ENCODE measurements at places on chromosomes 2 and 18.

DNA sequence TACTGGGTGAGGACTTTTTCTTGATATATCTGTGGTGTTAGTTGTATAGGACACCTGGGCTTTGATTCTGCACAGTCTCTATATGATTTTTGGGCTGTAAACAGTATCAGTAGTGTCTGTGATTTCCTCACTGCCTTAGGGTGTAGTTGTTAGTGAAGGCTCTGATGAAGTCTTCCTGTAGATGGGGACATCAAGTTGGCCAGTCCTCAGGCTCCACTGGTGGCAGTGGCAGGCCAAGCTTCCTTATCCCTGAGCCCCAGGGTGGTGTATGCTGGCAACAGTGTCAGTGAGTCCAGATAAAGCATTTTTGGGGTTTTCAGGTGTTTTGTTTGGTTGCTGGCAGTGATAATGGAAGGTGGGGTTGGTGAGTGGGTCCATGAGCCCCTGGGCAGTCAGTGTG, 961.4 kb downstream of the DSC3 start:
- DNase-seq = no peak

DNA sequence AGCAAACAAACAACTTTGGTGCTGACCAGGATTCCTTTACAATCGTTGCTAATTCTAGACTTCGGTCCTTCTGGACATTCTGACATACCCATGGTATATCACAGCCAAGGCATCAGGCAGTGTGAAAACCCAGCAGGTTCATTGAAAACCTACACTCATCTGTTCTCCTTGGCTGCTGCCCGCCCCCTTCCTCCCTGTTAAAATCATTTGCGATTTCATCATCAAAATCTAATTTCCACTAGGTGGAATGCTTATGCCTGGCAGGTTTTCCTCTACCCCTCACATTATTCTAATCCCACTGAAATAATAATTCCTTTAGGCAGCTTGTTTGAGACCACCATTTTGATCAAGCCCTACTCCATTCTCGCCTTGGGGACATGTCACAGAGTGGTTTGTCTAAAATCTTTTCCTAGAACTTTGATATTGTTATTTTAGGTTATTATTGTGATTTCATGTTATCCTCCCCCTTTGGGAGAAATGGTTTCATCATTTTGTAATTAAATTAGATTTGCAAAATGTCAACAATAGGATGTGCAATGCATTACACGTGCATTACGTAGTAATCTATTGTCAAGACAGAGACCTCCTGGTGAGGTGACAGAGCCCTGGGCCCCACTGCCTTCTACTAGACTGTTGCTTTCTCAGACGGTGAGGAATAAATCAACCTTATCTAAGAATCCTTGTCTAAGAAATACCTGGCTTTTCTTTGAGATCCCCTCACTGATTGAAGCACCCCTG, 31.0 kb upstream of the ASPRV1 start:
- DNase-seq = no peak

DNA sequence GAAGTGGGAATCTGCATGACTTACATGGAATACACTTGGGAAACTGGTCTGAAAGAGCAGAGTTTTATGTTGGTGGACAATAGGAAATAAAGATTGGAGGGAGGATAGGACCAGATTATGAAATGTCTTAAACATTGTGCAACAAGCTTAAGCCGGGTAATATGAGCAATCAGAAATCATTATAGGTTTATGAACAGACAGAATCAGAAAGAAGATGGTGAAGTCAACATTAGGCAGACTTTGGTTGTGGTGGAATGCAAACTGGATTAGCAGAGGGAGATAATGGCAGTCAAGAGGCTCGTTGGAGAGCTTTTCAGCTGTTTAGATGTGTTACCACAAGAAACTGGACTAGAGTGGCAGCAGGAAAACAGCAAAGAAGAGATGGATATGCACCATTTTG, 43.5 kb downstream of the CRIM1 start:
- no peak for DNase-seq

GRCh38 chr18:26480897-26481795, 67.2 kb downstream of the KCTD1 start:
- DNase-seq = no peak

GRCh38 chr18:67010919-67011318, 407.0 kb upstream of the CDH19 start:
- no peak for DNase-seq

GRCh38 chr18:47756364-47757016, 174.0 kb downstream of the SMAD2 start:
- peak; percentile 71 for DNase-seq

DNA sequence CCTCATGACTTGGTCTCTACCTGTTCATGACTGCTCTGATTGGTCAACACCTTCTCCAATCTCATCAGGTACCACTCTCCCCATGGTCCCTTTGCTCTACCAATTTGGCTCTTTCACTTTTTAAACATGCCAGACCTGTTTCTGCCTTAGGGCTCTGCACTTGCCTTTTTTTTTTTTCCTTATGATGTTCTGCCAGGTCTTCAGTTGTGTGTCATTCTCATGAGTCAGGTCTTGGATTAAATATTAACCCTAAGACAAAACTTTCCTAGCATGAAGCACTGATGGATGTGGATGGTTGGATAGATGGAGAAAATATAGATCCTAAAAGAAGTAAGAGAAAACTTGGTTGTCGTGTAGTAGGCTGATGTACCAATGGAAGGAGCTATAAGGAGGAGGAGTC, 219.3 kb downstream of the TTC32 start:
- DNase-seq = no peak

DNA sequence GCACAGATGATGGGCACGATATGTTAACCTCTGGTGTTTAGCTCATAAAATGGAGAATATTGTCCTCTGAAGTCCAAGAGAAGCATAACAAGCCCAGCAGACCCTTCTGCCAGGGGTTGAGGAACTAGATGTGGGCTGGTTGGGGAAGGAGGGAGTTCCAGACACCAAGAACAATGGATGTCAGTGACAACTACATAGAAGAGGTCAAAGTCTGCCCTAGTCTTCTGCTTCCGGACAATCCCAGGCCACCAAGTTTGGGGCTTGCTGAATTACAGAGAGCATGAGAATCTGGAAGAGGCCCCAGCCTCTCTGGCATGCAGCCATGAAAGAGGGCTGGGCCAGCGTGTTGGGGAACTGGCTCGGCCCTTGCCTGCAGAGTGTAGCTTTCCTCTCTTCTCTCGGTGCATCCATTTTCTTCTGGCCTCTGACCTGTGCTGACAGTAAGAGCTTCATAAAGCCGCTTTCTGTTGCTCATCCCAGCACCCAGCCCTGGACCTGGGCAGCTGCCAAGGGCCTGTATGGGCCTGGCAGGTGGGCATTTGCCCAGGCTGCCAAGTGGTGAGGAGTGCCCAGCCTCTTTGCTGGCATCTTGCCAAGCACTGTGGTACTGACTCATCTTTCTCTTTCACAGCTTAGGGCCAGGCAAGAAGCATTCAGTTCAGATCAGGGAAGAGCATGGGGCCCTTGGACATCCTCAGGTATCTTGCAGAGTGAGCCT, 14.6 kb upstream of the LAPTM4A start:
- peak; percentile 12 for DNase-seq

- DNase-seq = no peak
Measured at GRCh38 chr2:73324126-73324725, 30.9 kb upstream of the EGR4 start.

DNA sequence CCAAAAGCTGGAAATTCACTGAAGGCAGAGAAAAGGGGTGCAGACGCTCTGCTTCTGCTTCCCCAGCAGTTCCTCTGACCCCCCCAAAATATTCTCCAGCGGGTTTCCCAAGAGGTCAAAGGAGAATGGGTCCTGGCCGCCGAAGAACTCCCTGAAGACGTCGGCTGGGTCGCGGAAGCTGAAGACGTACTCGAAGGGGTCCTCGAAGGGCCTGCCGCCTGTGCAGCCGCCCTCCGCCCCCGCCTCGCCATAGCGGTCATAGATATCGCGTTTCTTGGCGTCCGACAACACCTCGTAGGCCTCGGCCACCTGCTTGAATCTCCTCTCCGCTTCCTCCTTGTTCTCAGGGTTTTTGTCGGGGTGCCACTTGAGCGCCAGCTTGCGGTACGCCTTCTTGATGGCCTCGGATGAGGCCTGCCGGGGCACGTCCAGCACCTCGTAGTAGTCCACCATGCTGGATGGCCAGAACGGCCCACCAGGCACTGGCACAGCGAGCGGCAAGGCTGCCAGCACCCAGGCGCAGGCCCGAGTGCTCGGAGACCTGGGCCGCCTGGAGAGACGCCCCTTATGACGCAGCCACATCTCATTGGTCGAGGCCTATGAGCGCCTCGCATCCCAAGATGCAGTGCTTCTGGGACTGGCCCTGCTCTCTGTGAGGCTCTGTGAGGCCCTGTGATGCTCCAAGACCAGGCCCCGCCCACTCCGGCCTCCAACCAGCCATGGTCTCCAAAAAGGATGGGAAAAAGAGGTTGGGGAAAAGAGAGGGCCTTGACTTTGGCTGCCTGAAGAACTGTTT, 14.8 kb downstream of the UGT1A3 start:
- DNase-seq = no peak

GRCh38 chr2:100761365-100761764, 58.6 kb upstream of the NPAS2 start:
- DNase-seq = no peak

DNA sequence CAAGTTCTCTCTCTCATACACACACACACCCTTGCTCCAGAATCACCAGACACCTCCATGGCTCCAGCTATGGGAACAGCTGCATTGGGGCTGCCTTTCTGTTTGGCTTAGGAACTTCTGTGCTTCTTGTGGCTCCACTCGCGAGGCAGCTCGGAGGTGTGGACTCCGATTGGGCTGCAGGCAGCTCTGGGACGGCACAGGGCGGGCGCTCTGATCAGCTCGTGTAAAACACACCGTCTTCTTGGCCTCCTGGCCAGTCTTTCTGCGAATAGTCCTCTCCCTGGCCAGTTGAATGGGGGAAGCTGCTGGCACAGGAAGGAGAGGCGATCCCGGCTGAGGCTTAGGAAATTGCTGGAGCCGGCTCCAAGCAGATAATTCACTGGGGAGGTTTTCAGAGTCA, 22.4 kb downstream of the FOSL2 start:
- DNase-seq = peak; percentile 54

GRCh38 chr2:103525756-103526155, 763.9 kb downstream of the TMEM182 start:
- DNase-seq = no peak

- no peak for DNase-seq
Measured at GRCh38 chr2:175606010-175606841, 395.8 kb downstream of the LNPK start.

- DNase-seq = peak; percentile 12
Measured at GRCh38 chr2:60515721-60516226, 37.7 kb downstream of the BCL11A start.

DNA sequence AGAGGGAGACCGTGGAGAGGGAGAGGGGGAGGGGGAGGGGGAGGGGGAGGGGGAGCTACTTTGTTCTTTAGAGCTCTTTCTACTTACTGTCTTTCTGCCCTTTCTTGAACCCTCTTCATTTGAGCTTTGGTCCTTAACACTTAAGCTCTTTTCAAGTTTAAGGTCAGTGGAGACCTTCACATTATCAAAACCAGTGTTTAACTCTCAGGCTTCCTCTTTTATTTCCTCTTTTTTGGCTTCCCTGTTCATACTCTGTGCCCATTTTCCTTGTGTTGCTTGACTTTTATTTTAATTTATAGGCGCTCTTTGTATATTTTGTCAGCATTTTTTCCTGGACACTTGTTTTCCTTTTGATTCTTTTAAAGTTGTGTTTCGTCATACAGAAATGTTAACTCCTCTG, 37.1 kb downstream of the ACSL3 start:
- DNase-seq = no peak

- DNase-seq = no peak
Measured at GRCh38 chr2:189580241-189580651, 340 bp downstream of the SLC40A1 start.

GRCh38 chr2:27009716-27010115, 23.0 kb upstream of the TMEM214 start:
- DNase-seq = no peak

GRCh38 chr2:235319095-235319494, 174.7 kb upstream of the AGAP1 start:
- DNase-seq = no peak

- no peak for DNase-seq
Measured at GRCh38 chr2:121136323-121136722, 148.7 kb downstream of the TFCP2L1 start.

DNA sequence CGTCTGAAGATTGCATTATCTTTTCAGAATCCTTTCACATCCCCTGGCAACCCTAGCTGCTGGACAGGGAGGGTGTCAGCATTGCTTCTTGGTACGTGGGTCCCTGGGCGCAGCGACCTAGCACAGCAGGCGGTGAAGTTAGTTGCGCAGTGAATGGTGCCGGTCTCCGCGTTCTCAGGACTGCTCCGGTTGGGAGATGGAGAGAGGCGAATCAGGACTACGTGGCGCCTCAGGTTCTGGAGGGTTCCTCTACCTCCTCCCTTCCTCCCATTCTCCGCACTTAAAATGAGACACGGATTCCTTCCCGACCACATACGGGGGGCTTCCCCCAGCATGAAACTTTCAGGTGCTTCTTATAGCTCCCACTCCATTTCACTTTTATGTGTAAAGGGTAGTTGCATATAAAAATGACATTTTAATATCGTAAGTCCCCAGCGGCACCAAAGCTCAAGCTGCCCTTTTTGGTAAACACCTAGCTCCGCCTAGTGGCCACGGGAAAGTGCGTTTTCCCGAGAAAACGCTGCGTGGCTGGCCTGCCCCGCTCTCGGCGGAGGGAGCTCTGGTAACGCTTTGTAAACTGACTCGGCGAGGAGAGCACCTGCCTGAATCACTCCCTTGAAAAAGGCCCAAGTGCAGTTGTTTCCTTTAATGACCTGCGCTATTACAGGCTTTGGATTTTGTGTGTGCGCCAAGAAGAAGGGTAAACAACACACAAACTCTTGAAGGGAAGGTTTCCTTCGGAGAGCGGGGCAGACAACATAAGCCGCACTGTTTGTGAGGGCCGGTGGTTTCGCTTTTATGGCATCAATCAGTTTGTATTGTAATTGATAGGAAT, 32.9 kb upstream of the INHBB start:
- peak; percentile 72 for DNase-seq

DNA sequence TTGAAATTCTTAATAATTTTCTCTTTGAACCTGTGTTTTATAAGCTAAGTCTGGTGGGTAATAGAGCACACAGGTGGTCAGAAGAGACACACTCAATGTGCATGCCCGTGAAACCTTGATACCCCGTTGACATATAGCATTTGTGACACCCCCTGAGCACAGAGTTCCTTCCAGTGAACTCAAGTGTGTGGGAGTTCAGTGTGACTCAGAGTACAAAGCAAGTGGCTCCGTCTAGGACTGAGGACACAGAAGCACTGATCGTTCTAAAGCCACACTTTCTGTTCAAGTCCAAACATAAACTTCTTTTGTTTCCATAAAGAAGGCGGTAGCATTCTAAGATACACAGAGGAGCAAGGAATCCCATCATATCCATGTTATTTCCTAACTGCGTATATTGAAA, 523.6 kb downstream of the PID1 start:
- no peak for DNase-seq

DNA sequence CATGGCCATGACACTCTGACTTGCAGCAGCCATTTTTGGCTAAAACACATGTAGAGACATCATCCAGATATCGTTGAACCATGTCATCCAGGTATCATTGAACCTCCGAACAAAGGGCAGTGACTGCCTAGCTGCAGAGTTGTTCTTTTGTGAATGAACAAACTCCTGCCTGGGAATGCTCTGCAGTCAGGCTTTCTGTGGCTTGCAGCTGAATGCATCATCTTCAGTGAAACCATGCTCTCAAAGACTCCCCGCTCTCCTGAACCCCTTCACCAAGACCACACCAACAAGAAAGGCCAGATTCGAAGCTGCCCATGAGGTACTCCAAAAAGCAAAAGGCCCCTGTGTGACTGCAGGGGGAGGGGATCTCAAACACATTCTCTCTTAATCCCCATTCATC, 118.8 kb downstream of the ACTR3 start:
- no peak for DNase-seq

GRCh38 chr2:160168878-160169277, 31.2 kb downstream of the ITGB6 start:
- DNase-seq = no peak

GRCh38 chr2:159285929-159286708, at the start of gene WDSUB1:
Gene WDSUB1 (minus strand): TSS chr2:159286703. CDS start chr2:159283069, 3,634 bp downstream.
- DNase-seq = peak; percentile 8
